Lower lobe of right lung (tissue), 2 donors: ENCODE measurements at places on chromosomes 11 and 22. TPM values are rescaled to one million over a fixed set of nuclear protein-coding genes. Genes with fewer than 3 reads are reported as not detected.

DNA sequence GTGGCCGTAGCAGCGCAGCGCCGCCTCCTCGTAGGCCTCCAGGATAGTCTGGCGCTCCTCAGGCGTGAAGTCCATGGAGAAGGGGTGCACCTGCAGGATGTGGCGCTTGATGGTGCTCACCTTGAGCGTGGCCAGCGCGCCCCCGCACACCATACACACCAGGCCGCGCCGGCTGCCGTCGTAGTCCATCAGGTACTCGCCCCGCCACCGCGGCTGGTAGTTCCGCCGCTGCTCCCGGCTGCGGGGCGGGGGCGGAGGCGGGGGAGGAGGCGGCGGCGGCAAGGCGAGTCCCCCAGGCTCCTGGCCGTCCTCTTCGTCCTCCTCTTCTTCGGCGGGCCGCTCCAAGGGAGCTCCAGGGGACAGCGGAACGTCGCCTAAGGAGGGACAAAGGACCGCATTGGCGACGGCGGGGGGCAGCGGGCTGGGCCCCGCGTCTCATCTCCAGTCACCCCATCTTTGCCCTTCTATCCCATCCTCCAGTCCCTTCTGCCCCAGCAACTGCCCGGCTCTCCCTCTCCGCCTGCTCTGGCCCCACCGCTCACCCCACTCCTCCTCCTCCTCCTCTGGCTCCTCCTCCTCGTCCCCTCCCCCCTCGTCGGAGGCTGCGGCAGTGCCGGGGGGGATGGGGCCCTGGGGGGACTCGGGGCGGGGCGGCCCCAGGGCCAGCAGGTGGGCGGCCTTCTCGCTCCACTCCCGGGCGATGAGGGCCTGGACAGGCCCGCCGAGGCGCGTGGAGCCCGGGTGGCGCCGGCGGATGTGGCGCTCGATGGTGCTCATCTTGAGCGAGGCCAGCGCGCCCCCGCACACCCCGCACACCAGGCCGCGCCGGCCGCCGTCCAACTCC lies 4.9 kb downstream of the ZFTA start:
- no peak for DNase-seq

GRCh38 chr11:61174273-61174672 lies 13.0 kb upstream of the VPS37C start:
- no peak for DNase-seq

Gene TEX54
- not detected for total RNA-seq

DNA sequence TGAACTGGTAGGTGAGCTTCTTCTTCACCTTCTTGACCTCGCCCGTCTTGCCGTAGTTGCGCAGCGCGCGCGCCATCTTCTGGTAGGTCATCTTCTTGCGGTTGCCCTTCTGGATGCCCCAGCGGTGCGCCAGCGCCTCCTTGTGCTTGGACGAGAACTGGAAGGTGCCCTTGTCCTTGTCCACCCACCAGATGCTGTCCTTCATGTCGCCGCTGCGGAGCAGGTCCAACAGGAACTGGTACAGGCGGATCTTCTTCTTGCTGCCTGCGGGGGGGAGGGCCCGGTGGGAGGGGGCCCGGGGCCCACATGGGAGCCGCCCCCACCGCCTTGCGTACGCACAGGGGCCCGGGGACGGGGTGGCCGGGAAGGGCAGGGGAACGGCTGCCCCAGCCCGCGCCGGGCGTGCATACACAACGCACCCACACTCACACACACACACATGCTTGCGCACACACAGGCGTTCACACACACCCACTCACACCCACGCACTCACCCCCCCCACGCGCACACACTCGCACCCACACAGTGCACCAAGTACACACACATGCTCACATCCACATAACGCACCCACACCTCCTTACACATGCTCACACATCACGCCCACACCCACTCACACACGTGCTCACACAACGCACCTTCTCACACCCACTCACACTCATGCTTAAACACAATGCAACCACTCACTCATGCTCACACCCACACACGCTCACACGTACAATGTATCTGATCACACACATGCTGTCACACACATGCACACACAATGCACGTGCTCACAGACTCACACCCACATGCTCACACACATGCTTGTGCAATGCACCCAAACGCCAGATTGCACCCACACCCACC lies 3.0 kb upstream of the MYBPC3 start:
- DNase-seq: peak; percentile 96

- no peak for DNase-seq
Measured at GRCh38 chr11:94934362-94934761, 39.0 kb downstream of the CWC15 start.

- DNase-seq: no peak
Measured at GRCh38 chr22:30444632-30445437, 19.3 kb downstream of the MTFP1 start.

Gene CCDC87
- 0.50 TPM for total RNA-seq

GRCh38 chr11:66072081-66072480 lies 2.0 kb downstream of the PACS1 start:
- no peak for DNase-seq

GRCh38 chr22:44188986-44189630 lies 8.4 kb downstream of the PARVG start:
- DNase-seq: no peak

Gene CASP5
- total RNA-seq: 5.8 TPM

DNA sequence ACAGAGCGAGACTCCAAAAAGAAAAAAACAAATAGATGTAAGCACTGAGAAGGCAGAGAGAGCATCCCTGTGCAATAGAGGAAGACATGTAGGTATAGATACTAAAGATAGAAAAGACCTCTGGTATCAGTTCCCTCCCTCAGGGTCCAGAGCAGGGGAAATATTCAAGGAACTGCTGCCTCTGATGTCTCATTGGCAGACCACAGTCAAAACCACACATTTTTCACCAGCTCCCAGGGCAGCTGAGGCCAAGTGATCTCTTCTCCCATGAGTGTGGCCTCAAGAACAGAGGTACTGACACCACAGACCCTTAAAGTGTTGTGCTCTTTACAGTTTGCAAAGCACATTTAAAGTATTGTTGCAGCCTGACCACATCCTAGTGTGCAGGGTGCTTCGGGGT lies 288.5 kb downstream of the NTM start:
- no peak for DNase-seq

Gene EXPH5
- total RNA-seq: 34.9 TPM

Gene TMEM151A
- not detected for total RNA-seq

Gene PACSIN3
- total RNA-seq: 28.6 TPM

Gene MS4A4A
- 89.5 TPM for total RNA-seq

DNA sequence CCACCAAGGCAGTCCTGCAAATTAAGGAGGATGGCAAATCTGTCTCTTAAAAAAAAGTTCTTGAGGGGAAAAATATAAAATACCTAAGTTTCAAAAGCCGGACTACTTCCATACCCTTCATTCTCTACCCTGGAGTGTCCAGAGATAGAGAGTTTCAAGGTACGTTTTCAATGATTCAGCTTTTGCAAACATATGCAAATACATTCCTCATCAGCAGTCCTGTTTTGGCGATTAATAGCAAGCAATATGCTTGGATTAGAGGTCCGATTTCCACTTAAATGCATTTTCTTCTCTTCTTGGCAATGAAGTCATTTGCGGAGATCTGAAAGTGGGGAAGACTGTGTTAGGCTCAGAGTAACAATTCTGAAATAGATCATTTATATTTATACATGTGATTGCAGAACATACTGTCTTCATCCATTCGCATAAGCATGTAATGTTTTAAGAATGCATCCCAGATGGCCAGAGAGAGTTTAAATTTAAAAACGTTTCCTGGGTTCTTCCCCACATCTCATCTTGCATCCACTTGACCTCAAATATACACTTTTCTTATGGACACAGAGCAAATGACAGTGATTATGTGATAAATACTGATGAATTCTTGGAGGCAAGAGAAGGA lies 13.8 kb upstream of the TFIP11 start:
- DNase-seq: no peak

GRCh38 chr11:36534276-36534840 lies 24.3 kb upstream of the TRAF6 start:
- DNase-seq: no peak

GRCh38 chr22:49266561-49267519 lies 560.8 kb downstream of the BRD1 start:
- no peak for DNase-seq

Gene CASP1
- total RNA-seq: 158 TPM

Gene DDTL
- total RNA-seq: 2.9 TPM

DNA sequence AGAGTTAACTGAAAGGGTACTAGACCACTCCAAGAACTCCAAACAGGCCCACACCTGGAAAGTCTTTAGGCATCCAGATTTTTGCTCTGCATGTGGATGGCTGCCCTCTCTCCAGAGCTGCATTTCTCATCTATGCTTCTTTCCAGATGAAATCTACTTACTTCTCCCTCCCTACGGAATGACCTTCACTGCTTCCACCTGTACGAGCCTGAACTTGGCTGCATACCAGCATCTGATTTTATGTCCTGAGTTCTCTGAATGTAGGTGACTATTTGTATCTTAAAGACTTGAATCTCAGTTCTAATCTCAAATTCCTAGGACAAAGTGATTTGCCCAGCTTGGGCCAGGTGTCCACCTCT lies 13.3 kb downstream of the CELF1 start:
- DNase-seq: no peak

DNA sequence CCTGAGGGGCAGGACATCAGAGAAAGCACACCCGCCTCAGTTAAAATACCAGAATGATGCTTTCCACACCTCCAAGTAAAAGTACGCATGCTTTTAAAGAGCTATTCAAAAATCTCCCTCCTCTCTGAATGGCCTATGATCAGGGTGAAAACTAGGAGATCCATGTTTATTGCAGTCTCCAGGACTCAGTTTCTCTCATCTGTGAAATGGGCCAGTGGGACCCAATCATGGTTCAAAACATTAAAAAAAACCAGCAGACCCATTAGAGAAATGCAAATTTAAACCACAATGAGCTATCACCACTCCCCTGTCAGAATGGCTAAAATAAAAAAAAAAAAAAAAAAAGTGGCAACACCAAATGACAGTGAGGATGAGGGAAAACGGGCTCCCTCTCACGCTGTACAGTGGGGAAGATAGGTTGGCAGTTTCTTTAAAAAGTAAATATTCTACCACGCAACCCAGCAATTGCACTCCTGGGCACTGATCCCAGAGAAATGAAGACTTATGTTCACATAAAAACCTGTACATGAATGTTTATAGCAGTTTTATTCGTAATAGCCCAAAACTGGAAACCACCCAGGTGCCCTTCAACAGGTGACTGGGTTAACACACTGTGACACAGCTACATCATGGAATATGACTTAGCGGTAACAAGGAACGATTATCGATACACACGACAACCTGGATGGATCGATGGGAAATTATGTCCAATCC lies 242.7 kb downstream of the MN1 start:
- DNase-seq: no peak

- DNase-seq: no peak
Measured at GRCh38 chr22:22952531-22953280, 65.1 kb downstream of the IGLL5 start.

Gene DEUP1
- total RNA-seq: 0.68 TPM

Gene LARGE2
- 5.0 TPM for total RNA-seq

Gene IL18
- 48.7 TPM for total RNA-seq

- no peak for DNase-seq
Measured at GRCh38 chr11:19267567-19267966, 26.8 kb upstream of the E2F8 start.

- no peak for DNase-seq
Measured at GRCh38 chr11:15624701-15625100, 510.0 kb downstream of the INSC start.
